ENCODE measurements at places on chromosomes 5 and 9.

- DNase-seq, result no peak
These were observed 303.5 kb downstream of the PLK2 start for GRCh38 chr5:58156361-58156760.

- DNase-seq, result peak; percentile 33
These were observed 12.0 kb downstream of the INIP start for GRCh38 chr9:112705768-112706427.

- DNase-seq, result no peak
These were observed 109.5 kb downstream of the TENT4A start for GRCh38 chr5:6822556-6823343.

- DNase-seq, result no peak
These were observed 24.4 kb downstream of the ANKRD33B start for GRCh38 chr5:10588109-10588775.

GRCh38 chr5:77761606-77762005, 14.5 kb downstream of the TBCA start:
- DNase-seq, result no peak

DNA sequence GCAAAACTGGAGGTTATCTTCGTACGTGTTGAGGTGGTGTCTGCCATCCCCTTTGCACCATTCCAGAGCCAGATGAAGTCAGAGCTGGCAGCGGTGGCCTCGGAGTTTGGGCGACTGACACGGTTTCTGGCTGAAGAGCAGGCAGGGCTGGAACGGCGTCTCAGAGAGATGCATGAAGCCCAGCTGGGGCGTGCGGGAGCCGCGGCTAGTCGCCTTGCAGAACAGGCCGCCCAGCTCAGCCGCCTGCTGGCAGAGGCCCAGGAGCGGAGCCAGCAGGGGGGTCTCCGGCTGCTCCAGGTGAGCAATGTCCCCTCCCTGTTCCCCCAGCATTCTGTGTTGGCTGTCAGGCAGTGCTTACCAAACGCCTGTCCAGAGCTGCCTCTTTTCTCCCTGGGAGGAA, 9.5 kb downstream of the TRIM41 start:
- no peak for DNase-seq

DNA sequence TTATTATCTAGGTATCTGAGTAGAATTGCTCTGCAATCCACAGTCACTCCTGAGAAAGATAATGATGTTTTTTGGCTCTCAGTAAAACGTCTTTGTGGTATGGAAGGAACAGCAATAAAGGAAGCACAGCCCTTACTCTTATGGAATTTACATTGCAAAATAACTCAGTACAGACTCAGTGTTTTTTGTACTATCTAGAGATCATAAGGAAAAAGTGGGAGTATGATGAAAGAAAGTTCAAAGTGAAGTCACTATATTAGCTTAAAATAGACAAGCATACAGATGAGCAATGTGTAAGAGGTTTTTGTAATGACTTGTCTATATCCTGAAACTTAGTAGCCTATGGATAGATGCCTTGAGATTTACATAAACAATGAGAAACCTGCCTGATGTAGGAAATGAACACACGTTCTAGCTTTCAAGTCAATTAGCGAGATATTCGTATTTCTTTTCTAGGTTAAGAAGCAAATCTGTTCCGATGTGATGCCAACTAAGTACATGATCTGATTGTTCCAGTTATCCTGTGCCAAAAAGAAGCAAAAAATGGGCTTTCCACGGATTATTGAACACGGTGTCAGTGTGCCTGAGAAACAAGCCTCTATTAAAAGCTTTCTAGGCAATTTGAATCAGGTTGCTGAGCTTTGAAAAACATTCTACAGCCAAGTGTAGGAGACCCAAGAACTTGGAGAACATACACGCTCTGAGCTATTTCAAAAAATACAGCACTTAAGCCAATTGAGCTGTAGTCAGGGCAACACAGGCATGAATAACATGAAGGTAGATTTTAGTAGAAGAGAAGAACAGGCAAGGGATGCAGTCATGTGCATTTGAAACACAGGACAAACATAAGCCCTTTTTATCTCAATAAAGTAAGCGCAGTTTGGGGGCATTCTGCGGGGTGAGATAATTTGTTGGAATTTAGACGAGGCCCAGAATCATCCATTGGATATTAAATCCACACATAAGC, 86.3 kb upstream of the TAF11L2 start:
- DNase-seq, result no peak

DNA sequence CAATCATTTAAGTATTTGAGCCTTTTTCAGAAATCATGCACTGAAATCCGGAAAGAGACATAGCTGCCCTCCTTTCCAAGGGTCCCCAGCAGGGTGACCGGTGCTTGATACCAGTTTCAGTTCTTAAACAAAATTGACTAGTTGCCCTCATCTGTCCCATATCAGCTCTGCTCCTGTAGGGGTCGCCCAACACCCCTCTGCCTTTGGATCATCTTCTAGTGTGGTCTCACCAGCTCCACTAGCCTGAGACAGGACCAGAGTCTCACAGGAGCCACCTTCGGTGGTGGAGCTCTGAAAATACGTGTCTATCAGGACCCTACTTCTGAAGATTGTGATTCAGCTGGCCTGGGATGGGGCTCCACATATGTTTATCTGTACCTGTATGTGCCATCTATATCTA, 428.2 kb downstream of the ENC1 start:
- DNase-seq, result no peak

DNA sequence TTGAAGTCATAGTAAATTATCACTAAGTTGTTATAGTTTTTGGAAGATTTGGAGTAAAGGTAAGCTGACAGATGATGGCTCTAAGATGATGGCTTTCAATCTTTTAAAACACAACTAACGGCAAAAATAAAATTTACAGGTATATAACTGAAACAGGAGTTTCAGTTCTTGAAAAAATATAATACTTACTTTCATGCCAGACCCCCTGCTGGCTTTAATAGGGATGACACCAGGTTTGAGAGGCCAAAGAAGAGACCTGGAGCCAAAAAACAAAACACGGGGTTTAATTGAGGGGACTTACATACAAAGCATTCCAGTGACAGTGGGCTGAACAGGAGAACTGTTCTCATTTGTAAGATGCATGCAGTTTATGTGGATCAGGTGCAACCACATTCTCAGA, 301.7 kb upstream of the PCSK5 start:
- peak; percentile 1 for DNase-seq
